ENCODE measurements at places on chromosomes 7 and 10.

GRCh38 chr10:49830846-49831245 is 68.7 kb upstream of the OGDHL start:
- no peak for DNase-seq

GRCh38 chr10:68598978-68599770 is 39.0 kb downstream of the TET1 start:
- DNase-seq = no peak

GRCh38 chr10:79193694-79194382 is 125.1 kb downstream of the ZMIZ1 start:
- no peak for DNase-seq

DNA sequence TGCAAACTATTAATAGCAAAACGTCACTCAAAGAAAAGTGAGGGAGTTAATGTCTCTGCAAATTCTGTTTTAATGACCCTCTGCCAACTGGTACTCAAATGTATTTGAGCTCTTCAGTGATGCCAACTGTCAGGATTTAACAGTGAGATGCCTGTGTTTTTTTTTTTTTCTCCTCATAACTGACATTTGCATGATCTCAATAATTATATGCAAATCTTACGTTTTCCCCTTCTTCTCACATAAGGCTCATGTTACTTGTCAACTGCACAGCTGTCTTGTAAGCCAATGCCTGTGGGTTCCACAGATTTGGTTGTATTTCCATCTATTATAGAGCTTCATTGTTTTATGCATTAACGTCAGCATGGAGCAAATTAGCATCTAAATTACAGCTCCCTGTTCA is 38.2 kb downstream of the PPP1R3A start:
- no peak for DNase-seq

GRCh38 chr10:4947039-4947634 is 16.1 kb upstream of the AKR1C1 start:
- DNase-seq = no peak

DNA sequence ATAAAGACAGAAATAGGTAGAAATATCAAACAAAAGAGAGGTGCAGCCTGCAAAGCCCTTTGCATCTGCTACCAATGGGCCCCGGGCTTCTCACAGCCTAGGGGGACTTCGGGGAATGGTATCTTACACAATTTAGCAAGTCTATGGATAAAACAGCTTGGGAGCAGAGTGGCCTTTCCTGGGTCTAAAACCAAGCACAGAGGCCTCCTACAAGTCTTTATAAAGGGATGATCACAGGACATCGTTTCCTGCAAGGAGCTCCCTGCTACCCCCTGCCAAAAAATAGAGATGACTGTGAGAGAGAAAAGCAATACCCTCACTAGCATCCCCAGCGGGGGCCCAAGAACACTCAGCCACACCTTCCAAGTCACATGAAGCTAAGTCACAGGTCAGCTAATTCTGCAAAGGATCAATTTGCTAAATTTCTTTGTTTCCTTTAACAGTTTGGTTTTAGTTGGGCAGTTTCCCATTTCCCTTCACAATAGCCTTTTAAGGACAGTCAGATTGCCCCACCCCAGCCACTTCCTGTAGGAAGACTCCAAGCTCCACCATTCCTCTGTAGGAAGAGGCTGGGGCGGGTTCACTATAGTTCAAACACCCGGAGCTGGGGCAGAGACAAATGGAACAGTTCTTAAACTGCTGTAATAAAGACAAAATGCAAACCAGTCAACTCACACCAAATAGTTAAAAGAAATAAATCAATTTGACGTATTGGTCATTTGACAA is 105.5 kb downstream of the SLIT1 start:
- no peak for DNase-seq

- DNase-seq = no peak
These were observed 14.4 kb downstream of the TAS2R41 start for GRCh38 chr7:143492043-143492471.

- no peak for DNase-seq
These were observed 23.2 kb downstream of the BET1 start for GRCh38 chr7:93980744-93981479.

DNA sequence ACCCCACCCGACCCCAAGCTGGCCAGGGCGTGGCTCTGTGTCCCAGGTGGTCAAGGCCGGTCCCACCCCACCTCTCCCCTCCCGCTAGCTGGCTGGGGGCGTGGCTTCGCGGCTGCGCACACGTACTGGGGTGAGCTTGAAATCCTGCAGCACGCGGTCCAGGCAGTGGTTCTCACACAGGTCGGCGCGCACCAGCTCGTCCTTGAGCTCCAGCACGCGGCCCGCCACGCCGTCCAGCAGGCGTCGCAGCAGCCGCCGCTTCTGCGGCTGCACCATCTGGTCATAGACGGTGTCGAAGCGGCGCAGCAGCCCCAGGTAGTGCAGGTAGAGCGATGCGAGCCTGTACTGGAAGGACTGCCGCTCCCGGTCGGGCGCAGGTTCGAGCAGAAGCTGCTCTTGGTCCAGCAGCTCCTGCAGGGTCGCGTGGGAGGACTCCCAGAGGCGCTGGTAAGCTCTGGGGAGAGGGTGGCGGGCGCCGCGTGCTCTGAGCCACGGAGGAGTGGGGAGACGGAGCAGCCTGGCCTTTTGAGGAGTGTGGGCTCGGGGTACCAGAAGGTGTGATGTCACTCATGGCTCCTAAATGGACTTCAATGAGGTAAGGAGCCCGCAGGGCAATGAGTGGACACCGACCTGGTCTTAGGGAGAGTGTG is 5.8 kb downstream of the H2BK1 start:
- no peak for DNase-seq
